ENCODE measurements at places on chromosomes 11 and 22.

- DNase-seq: no peak
Observed at GRCh38 chr22:49091917-49092545, 735.6 kb downstream of the BRD1 start.

GRCh38 chr11:62406034-62406433, 12.8 kb upstream of the SCGB1A1 start:
- no peak for DNase-seq

GRCh38 chr11:88175569-88176075, 379 bp upstream of the RAB38 start:
- no peak for DNase-seq

DNA sequence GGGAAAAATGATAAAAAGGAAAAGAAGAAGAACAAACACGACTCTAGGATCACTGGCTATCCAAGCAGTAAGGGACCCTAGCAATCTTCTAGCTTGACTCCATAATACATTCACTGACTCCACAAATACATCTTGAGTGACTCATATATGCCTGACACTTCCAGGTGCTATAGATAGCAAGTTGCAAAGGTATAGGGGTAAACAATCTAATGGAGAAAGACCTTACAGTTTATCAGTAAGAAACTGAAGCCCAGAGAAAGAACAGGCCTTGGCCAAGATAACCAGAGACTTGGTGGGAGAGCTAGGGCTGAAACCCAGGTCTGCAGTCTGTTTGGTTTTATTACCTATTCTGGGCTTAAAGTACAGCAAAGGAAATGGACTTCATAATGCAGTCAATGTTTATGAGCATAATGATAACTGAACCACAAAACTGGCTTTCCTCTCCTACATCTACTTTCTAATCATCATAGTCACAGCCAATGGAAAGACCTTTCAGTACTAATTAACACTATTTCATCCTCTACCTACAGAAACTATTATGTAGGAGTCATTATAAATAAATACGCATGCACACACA, 19.7 kb upstream of the SLC5A1 start:
- no peak for DNase-seq

DNA sequence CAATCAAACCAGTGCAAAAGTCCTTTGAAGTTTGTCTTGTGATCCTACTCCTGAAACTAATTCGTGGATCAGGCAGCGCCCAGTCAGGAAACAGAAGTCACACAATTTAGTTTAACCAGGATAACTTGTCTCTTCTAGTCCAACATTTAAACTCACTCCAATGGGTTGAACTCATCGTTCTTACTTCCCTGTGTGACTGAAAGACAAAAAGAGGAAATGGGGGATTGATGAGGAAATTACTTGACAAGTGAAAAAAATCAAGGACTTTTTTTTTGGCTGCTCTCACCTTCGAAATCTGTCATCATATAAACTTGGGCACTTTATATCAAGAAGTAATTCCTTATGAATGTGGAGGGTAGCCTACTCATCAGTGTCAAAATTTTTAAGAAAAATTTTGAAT, 78.4 kb downstream of the HSD17B12 start:
- DNase-seq: no peak

DNA sequence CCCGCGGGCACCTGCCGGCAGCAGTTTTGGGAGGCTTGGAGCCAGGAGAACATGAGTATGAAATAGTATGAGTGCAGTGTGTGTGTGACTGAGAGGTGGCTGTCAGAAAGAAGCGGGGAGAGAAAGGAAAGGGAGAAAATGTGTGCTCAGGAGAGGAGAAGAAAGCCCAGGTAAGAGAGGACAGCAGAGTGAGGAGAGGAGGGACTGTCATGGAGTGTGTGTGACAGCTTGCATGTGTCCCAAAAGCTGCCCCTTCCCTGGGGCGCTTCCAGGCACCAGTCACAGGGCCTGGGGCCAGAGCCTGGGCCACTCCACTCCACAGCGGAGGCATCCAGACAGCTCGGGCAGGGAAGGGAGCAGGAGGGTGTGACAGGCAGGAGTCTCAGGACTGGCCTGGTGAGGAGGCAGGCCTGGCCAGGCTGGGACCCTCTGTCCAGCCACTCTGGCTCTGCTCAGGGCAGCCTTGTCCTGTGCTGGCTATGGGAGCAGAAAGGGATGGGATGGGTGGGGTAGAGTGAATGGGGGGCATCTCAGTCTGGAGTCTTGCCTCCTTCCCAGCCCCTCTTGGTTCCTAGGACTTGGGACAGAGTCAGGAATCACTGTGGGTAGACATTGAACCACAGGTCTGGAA, 949 bp downstream of the MMP11 start:
- no peak for DNase-seq
